ENCODE measurements at places on chromosomes 1 and 21.

DNA sequence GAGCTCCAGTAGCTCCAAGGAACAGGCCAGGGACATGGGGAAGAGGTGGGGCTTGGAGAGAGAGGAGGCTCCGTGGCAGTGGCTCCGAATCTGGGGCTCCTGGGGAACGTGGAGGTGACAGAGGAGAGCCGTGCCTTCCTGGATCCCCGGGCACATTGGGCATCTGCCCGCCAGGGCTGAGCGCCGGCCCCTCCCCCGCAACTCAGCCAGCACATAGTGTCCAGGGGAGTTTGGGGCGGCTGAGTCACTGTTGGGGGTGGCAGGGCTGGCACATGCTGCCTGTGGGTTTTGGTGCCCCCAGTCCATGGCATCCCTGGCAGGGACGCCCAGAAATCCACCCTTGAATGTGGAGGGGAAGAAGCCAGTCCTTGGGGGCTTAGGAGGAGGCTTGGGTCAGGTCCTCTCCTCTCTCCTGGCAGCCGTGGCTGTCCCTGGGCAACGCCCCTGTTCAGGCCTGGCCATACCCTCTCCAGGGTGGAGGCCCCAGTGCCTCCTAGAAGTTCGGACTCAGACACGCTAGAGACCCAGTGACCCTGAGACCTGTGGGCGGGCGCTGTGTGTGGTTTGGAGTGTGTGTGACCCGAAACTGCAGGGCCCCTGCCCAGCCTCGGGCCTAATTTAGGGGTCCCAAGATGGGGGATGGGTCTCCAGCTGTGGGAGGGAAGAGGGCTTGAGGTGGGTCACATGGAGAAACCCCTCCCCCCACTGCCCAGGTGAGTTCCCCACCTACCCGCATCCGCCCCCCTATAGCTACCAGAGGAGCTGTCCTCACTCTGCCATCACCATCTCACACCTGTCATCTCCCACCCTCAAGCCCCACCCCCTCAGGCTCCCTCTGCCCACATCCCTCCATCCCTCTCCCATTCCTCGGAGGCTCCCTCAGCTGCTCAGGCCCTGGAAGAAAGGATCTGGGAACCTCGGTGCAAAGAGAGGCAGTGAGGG, 1.6 kb downstream of the HSPB7 start:
- no peak for DNase-seq

GRCh38 chr21:32554832-32555638, 30.3 kb downstream of the TCP10L start:
- DNase-seq: no peak

DNA sequence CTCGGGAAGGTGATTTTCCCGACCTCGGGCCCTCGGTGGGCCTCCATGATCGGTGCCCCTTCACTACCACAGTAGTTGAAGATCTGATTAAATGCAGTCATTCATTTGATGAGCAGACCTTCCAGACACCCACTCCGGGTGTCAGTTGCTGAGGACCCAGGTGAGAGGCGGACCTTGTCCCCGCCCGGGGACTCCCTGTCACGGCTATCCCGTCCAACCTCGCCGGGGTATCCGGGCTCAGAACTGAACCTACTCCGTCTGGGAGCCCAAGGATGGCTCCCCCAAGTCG, 22.6 kb downstream of the RNU1-3 start:
- no peak for DNase-seq

- DNase-seq: no peak
These were observed 26.7 kb downstream of the ATG4C start for GRCh38 chr1:62810420-62811274.

- peak; percentile 39 for DNase-seq
These were observed 16.2 kb downstream of the PLEKHO1 start for GRCh38 chr1:150165622-150166612.

- DNase-seq: no peak
These were observed 319.8 kb upstream of the SPAG17 start for GRCh38 chr1:118504867-118505266.

- DNase-seq: no peak
These were observed 66.8 kb upstream of the SLC25A33 start for GRCh38 chr1:9472386-9473031.

- DNase-seq: no peak
These were observed 647.0 kb downstream of the PLPP3 start for GRCh38 chr1:55932402-55932801.

GRCh38 chr1:150545486-150546032, 3.6 kb upstream of the ADAMTSL4 start:
- DNase-seq: no peak

DNA sequence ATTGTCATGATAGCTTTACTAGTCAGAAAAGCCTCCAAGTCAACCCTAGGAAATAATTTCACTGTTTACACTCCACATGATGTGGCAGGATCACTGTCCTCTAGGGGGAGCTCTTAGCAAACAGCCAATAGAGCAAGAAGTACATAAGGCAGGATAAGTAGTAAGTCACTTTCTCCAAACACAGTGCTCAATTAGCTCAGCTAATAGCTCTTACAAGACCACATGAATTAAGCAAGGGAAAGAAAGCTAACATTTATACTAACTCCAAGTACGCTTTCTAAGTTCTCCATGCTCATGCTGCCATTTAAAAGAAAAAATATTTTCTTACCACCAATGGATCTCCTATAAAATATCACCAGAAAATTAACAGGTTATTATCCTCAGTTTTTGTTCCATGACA, 66.9 kb upstream of the LRIF1 start:
- peak; percentile 32 for DNase-seq

All from CD8-positive, alpha-beta memory T cell (primary cell).